ENCODE measurements at places on chromosomes 3 and 15.

GRCh38 chr3:32960404-32961170 lies 9.1 kb downstream of the CCR4 start:
- DNase-seq = no peak
- H3K4me3 ChIP-seq = peak overlapping the region; percentile 73
- peaks cover 62% of the 10 kb centered on the region for H3K4me1 ChIP-seq
- H3K36me3 ChIP-seq = peaks cover 71% of the 10 kb centered on the region
- H3K27me3 ChIP-seq = no peaks in the 10 kb centered on the region

DNA sequence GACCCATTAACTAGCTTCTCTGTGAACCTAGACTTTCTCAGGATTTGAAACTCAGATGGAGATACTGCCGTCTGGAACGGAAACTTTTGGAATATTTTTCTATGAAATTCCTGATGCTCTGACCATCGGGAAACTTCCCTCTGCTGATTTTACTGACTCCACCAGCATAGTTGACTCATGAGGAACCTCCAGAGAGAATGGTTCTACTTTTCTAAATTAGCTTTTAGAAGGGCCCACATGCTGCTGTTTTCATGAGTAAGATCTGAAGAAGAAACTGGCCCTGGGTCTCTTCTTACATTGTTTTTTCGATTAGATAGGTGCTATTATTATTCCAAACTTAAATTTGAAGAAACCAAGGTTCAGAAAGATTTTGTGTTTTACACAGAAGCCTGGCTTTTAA lies 326.3 kb upstream of the NR2E3 start:
- no peaks in the 10 kb centered on the region for H3K36me3 ChIP-seq
- H3K4me1 ChIP-seq = no peaks in the 10 kb centered on the region
- H3K27ac ChIP-seq = no peak overlapping the region
- DNase-seq = no peak
- peaks cover 8% of the 10 kb centered on the region for H3K27me3 ChIP-seq

GRCh38 chr15:79090487-79091203 lies at the start of gene RASGRF1:
RASGRF1 (minus strand) TSS chr15:79090780; CDS start chr15:79090498, 282 bp downstream.
- H3K27me3 ChIP-seq = peaks cover 55% of the 10 kb centered on the region
- H3K4me1 ChIP-seq = peaks cover 5% of the 10 kb centered on the region
- DNase-seq = no peak

DNA sequence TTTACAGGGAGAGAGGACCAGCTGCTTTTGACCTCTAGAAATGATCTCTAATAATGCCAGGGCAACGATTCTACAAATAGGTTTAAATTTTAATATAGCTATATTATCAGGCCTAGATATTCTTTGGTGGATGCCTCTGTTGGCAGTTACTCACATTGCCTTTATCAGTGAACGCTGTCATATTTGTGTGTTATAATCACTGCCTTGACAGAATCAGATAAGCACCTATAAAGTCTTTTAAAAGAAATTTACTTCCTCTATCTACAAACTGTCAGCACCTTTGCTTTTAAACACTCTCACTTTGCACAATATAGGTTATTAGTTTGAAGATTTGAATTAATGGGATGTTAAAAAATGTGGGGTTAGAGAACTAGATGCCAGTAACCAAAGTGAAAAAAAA lies 324.1 kb downstream of the ZIC1 start:
- H3K36me3 ChIP-seq = no peaks in the 10 kb centered on the region
- DNase-seq = no peak
- no peak overlapping the region for H3K4me3 ChIP-seq

DNA sequence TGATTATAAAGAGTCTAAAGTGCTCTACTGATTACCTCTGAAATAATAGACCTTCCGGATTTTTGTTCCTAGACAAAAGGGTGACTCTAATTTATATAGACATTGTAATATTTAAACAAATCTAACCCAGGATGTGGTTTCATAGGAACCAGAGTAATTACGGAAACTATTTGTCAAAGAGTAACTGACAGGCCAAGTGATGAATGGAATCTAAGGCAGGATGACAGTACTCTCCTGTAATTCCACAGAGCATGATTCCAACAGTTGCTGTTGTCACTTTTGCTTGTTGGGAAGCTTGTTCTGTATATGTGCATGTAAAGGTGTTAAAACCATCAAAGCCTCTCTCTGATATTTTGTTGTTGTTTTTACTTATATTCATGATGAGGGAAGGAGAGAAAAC lies 1141.0 kb downstream of the IGSF11 start:
- no peak for DNase-seq
- no peaks in the 10 kb centered on the region for H3K4me1 ChIP-seq
- H3K27ac ChIP-seq = no peak overlapping the region
- H3K36me3 ChIP-seq = no peaks in the 10 kb centered on the region
- no peak overlapping the region for H3K4me3 ChIP-seq

- no peaks in the 10 kb centered on the region for H3K27me3 ChIP-seq
- H3K4me3 ChIP-seq = no peak overlapping the region
- DNase-seq = no peak
- H3K36me3 ChIP-seq = no peaks in the 10 kb centered on the region
These were observed 73.8 kb upstream of the TJP1 start for GRCh38 chr15:29896062-29896461.

DNA sequence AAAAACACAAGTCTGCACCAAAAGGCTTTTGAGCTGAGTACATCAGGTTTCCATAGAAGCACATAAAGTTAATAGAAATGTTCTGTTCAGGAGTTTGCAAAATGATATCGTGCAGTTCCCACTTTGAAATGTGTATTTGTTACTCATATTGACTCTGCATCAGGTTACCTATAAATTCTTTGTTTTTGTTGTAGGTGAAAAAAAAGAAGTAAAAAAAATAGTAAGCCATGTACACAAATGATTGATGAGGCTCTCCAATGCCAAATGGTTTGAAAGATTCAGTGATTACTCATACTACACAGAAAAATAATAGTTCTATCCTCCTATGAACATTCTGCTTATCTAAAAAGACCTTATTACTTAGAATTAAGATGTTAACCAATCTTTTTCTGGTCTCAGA lies 287.3 kb upstream of the MME start:
- H3K4me1 ChIP-seq = no peaks in the 10 kb centered on the region
- no peaks in the 10 kb centered on the region for H3K27me3 ChIP-seq
- no peak overlapping the region for H3K27ac ChIP-seq
- no peak for DNase-seq
- H3K4me3 ChIP-seq = no peak overlapping the region

DNA sequence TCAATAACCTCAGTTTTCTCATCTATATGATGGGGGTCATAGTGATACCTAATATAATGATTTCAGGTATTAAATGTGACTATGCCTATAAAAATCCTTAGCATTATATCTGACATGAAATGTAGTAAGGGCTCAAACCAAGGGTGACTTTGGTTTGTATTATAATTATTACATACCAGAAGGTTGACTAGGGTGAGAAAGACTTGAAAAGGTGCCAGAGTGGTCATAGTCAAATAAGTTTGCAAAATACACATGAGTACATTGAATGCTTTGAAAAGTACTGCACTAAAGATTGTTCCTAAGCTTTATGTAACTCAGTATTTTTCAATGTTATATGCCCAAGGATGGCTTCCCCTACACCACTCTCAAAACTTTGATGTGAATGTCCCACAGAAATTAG lies 297.2 kb downstream of the ARPP21 start:
- H3K36me3 ChIP-seq = no peaks in the 10 kb centered on the region
- H3K27ac ChIP-seq = no peak overlapping the region
- H3K27me3 ChIP-seq = no peaks in the 10 kb centered on the region
- H3K4me3 ChIP-seq = no peak overlapping the region
